ENCODE measurements at places on chromosomes 7 and 10. TPM values are rescaled to one million over a fixed set of nuclear protein-coding genes. Genes with fewer than 3 reads are reported as not detected.

DNA sequence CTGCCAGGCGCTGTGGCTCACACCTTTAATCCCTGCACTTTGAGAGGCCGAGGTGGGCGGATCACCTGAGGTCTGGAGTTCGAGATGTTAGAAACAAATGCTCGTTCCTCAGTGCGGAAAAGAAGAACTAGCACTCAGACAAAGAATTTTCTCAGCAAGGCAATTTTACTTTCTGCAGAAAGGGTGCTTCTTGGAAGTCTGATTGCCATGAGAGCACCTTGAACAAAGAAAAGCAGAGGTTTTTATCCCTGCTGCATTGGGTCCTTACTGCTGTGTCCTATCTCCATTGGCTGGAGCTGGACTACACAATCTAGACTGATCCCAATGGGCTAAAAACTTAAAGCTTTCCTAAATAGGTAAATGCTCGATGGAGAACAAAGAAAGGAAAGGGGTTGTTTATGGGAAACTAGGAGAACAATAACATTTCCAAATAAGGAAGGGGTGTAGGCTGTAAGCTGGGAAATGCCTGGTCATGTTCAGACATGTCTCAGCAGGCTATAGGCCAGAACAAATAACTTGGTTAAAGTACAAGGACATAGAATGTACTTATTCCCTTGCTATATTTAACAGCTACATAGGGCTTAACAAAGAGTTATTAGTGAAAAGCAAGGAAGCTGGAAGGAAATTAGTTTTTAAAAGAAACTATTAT, 26.1 kb upstream of the ACTR3B start:
- no peak for DNase-seq

GRCh38 chr10:11687779-11688447, 54.3 kb upstream of the ECHDC3 start:
- no peak for DNase-seq

The TMEM184A gene
- total RNA-seq = 2.3 TPM

- DNase-seq = peak; percentile 67
Measured at GRCh38 chr7:517774-518629, 1.6 kb downstream of the PDGFA start.

The PAPSS2 gene
- total RNA-seq = 0.17 TPM

- peak; percentile 62 for DNase-seq
Measured at GRCh38 chr7:33185786-33186185, 56.4 kb downstream of the BBS9 start.

The AKR1C8 gene
- 0.12 TPM for total RNA-seq

The FAM20C gene
- total RNA-seq = 164 TPM
